M059J (cell line): ENCODE measurements at places on chromosomes 2 and 18. TPM values are rescaled to one million over a fixed set of nuclear protein-coding genes. Genes with fewer than 3 reads are reported as not detected.
A peak's percentile ranks its signal among the peaks of the same experiment; 100 is the strongest.

- peak; percentile 61 for DNase-seq
Measured at GRCh38 chr2:204705243-204705932, 160.1 kb downstream of the PARD3B start.

- peak; percentile 95 for DNase-seq
Measured at GRCh38 chr2:65662654-65663432, 230.4 kb upstream of the SPRED2 start.

- no peak for DNase-seq
Measured at GRCh38 chr2:189232759-189233406, 53.3 kb upstream of the COL5A2 start.

GRCh38 chr2:110854355-110855081 lies 122.1 kb downstream of the ACOXL start:
- peak; percentile 9 for DNase-seq

CCDC195 gene
- not detected in 2 replicates for total RNA-seq

GRCh38 chr2:1652034-1652790 lies 92.1 kb downstream of the PXDN start:
- DNase-seq = no peak

DNA sequence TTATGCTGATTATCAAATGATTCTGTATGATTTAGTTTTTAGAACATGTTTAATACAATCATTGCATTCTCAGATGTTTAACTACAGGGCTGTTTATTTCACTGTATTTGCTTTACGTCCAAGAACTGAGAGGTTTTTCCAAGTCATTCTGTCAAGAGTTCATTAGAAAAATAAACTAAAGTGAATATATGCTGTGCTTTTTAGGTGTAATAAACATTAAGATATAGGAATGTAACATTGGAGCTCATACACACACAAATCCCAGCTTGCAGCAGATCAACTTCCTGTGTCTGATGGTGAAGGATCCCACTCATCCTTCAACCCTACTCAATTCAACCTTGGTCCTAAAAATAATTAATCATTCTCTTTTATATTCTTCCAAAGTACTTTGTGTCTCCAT lies 285.0 kb downstream of the AFF3 start:
- no peak for DNase-seq

IER3IP1 gene
- 38.8 and 46.5 TPM in 2 replicates for total RNA-seq
